ENCODE measurements at places on chromosomes 13 and 19.

DNA sequence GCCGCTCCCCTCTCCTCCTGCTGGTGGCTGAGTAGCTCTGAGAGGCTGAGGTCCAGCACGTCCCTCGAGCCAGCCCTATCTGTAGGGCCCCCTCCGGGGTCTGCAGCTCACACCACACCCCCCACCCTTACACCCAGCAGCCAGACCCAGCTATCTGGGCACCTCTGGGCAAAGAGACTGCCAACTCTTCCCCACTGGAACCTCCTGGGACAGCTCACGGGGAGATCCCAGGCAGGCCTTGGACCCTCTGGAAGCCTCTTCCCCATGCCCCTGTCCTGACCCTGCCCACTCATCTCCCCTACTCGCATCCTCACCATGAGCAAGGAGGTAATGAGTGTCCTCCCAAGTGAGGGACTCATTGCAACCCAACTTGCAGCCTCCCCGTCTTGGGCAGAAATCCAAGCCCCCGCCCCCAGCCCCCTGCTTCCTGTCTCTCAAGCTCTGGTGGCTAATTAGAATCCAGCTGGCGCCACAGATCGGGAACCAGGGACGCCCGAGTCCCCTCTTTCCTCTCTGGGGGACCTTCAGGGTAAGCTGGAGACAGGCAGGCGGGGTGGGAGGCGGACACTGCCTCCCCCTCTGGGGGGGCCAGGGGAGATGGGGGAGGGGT lies 22.1 kb downstream of the ADGRL1 start:
- DNase-seq = no peak

DNA sequence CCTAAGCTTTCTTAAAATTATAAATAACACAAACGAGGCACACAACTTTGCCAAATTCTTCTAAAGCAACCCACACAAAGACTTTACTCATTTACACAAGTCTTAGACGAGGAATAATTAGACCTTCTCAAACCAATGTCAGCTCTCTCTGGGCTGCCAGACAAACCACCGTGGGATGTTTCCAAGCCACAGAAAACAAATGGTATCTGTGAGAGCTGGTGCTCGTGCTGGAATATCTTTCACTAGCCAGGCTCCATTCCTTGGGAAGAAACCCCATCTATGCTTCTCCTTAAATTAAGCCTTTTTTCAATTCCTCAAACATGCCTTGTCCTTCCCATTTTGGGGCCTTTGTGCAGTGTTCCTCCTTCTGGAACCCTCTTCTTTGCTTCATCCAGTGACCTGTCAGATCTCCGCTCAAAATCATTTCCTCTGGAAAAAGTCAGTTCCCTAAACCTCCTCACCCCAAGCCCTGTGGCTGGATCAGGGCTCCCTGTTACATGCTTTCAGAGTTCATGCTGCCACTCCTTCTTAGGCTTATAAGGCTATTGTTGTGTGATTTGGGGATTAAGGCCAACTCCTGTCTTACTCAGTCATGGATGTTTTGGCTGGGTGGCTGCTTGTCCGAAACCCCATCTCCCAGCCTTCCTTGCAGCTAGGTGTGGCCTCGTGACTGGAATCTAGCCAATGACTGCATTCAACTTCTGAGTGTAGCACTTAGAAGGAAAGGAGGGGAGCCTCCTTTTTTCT lies 64.2 kb upstream of the GTF2F2 start:
- DNase-seq = no peak

DNA sequence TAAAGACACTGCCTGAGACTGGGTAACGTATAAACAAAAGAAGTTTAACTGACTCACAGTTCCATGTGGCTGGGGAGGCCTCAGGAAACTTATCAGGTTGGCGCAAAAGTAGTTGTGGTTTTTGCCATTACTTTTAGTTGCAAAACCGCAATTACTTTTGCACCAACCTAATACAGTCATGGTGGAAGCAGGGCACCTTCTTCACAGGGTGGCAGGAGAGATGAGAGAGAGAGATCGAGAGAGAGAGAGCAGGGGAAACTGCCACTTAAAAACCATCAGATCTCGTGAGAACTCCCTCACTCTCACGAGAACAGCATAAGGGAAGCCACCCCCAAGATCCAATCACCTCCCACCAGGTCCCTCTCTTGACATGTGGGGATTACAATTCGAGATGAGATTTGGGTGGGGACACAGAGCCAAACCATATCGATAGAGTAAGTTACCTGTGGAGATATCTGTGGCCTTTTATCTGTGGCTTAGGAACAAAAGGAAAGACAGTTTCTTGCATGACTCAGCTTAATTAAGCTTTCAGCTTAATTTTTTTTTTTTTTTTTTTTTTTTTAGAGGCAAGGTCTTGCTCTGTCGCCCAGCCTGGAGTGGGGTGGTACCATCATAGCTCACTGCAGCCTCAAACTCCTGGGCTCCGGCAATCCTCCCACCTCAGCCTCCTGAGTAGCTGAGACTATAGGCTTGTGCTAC lies 7.6 kb upstream of the CABP5 start:
- no peak for DNase-seq

DNA sequence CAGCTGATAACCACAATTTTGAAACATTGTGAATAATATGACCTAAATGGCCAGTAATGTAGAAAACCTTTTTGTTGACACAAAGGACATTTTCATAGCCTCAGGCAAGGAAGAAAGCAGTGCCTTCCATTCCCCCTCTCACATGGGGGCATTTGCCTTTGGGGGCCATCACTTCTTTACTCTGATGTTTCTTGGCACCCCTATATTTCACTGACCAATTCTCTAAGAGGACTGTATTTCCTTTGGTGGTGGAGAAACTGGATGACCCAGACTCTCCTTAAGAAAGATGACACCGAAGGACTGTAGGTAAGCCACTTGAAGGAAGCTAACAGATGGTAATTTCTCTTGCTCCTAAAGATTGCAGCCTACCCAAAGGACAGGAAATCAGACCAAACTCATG lies 254.6 kb downstream of the DCLK1 start:
- no peak for DNase-seq

- no peak for DNase-seq
Observed at GRCh38 chr13:95647321-95647720, 2.8 kb upstream of the DZIP1 start.

DNA sequence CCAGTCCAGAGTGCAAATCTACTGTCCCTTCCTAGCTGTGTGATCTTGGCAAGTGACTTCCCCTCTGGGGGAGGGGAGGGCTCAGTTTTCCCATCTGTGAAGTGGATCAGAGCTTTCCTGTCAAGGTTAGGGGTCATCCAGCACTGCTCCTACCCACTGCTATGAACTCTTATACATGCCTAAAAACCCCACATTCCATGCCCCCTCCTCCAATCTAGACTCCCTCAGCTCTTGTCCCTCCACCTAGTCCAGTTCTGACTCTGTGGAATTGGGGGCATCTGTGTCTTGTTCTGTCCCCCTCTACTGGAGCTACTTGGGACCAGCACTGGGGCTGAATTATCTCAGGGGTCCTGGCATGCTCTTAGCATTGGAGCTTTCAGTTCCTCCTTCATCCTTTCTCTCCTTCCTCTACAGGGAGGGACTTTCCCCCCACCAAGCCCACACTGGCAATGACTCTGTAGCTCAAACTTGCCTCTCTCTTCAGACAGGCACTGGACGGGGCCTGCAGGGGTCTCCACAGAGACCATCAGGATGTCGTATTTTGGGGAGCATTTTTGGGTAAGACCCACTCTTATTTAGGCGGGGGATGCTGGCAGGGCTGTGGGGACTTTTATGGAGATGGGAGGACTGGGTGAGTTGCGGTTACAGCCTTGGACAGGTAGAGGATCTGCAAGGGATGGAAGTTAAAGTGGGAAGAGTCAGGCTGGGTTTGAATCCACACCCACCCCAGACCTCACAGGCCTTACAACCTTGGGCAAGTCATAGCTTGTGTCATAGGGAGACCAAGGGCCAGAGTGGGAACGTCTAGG lies 3.6 kb downstream of the FCHO1 start:
- DNase-seq = peak; percentile 64

DNA sequence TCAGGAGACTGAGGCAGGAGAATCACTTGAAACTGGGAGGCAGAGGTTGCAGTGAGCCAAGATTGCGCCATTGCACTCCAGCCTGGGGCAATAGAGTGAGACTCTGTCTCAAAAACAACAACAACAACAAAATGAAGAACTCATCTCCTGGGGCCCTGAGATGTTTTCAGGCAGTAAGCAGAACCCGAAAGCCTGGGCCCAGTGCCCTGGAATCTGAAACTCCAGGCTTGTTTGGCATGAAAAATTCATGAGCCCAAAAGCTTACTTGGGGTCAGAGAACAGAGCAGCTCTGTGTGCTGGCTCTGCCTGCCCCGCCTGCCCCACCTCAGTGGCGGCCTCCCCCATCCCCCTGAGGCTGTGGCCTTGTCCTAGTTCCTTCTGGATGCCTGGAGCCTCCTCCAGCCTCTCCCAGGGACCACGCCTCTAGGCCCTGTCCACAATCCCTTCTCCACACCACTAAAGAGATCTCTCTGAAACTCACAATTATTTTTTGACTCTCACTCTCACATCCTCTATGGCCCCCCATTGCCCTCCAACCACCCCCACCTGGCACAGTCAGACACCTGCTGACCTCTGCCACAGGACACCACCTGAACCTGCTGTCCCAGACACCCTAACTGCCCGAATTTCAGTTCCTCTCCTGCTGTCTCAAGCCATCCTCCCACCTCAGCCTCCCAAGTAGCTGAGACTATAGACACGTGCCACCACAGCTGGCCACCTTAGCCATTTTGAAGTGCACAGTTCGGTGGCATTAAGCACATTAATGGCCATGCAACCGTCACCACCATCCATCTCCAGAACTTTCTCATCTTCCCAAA lies 6.9 kb upstream of the AP1M2 start:
- peak; percentile 41 for DNase-seq

- no peak for DNase-seq
Observed at GRCh38 chr19:13957051-13957450, 4.7 kb downstream of the DCAF15 start.

DNA sequence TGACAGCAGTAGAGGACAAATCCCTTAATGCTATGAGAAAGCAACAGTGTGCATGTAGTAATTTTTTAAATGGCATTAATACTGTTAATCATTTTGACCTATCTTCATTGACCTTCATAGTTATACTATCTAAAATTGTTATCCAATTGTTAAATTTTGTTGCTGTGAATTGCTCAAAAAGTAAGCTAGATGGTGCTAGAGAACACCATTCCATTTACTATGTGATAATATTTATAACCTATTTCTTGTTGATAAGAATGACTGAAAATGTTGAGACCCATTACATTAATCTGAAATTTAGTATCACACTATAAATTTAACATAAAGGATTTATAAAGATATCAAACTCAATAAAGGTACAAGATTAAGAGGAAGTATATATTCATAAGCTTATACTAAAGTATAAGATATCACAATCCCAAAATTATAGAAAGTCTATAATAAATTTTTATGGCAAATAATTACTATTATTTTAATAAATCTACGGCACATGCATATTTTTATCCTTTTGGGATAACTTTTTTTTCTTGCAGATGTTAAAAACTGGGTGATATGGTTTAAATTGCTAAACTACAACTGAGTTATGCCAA lies 1573.3 kb downstream of the PCDH9 start:
- DNase-seq = no peak

DNA sequence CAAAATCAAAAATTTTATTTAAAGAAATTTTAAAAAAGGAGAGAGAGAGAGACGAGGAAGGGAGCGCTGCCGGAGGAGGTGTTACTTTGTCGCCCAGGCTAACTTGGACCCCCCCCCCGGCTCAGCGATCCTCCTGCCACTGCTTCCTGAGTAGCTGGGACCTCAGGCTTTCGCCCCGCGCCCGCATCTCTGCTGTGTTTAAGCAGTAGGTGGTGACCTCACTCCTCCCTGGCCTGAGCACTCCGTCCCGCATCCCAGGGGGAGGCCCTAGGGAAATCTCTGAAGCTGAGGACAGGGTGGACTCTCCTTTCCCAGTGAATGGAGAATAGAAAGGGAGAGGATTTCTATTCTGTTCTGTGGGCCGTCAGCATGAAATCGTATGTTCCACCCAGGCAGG lies 485 bp upstream of the ZNF845 start:
- no peak for DNase-seq

- DNase-seq = no peak
Observed at GRCh38 chr13:23848019-23848418, 41.2 kb downstream of the MIPEP start.

DNA sequence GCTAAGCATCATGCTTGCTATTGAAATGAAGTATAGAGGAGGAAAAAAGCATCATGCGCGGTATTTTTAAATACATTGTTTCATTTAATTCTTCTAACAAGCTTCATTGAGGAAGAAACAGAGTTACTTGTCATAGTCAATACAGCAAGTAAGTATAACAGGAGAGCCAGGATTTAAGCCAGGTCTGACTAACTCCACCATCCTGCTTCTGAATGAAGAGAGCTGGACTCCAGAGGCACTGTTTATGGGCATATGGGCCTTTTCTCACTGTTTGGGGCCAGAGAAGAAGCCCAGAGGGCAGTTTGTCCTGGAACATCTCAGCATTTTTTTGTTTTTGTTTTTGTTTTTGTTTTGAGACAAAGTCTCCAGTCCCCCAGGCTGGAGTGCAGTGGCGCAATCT lies 7.9 kb downstream of the SAMD4B start:
- no peak for DNase-seq

DNA sequence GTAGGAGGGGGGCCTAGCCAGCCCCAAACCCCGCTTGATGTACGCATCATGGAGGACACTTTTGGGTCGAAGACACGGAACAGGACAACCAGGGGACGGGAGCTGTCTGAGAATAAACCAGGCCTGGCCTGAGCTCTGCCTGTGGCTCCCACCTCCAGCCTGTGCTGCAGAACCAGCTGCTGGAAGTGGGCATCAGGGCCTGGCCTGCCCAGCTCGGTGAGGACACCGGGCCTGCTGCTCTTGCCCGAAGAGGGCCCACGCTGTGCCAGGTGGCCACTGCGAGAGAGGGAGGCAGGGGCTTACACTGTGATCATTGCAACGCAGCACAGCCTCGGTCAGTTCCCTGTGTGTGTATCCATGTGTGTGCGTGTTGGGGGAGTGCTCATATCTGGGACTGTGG lies 34.6 kb downstream of the CEBPG start:
- no peak for DNase-seq

GRCh38 chr19:575527-576506 lies 3.4 kb downstream of the BSG start:
- DNase-seq = no peak

GRCh38 chr13:73939071-73939380 lies 195.2 kb downstream of the KLF12 start:
- no peak for DNase-seq

GRCh38 chr19:3576696-3577443 lies 4.1 kb downstream of the HMG20B start:
- no peak for DNase-seq

- peak; percentile 94 for DNase-seq
Observed at GRCh38 chr19:41531438-41532311, 44.3 kb upstream of the CEACAM21 start.

DNA sequence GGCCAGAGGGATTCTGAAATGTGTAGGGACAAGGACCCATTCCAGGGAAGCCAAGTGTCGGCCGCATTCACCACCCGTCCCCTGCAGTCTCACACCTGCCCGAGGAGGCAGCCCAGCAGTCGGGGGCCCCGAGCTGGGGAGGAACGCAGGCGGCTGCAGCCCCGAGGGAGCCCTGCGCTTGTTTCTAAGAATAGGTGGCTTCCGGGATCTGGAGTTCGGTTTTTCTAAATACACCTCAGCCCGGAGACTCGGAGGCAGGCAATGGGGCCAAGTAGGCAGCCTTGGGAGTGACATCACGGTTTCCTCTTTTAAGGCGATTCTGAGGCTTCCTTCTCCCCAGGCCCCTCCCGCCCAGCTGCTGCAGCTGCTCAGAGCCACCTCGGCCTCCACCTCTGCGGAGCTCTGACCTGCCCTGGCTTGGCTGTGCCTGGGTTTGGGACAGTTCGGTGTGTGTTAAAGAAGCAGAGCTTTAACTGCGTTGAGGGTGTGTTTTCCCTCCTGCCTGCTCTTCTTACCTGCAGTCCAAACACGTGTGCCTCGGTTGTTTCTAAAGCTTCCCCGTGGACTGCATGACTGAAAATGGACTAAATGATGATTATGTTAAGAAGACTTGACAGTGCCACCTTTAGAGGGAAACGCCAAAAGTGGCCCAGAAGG lies 80.5 kb downstream of the COL4A2 start:
- DNase-seq = no peak
